NCI-H1930 (cell line): ENCODE measurements at places on chromosomes 13 and 19.

GRCh38 chr13:28671126-28671792 lies 12.3 kb downstream of the POMP start:
- DNase-seq = no peak

DNA sequence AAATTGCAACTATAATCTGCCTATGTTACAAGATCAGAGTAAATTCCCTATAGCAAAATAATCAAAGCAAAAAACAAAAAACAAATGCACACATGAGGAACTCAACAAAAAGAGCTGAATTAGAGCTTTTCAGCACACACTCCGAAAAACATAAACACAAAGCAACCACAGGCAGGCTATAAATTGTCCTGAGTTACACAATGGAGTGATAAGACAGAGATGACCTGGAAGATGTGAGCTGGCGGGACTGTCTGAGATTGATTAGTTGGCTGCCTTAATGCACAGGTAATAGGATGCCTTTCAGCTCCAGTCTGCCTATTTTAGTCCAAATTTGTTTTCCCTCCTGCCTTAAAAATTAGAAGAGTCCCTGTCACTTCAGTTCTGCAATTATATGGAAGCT lies 159.0 kb upstream of the FNDC3A start:
- DNase-seq = no peak

GRCh38 chr19:1901940-1902404 lies 3.2 kb upstream of the ADAT3 start:
- no peak for DNase-seq

DNA sequence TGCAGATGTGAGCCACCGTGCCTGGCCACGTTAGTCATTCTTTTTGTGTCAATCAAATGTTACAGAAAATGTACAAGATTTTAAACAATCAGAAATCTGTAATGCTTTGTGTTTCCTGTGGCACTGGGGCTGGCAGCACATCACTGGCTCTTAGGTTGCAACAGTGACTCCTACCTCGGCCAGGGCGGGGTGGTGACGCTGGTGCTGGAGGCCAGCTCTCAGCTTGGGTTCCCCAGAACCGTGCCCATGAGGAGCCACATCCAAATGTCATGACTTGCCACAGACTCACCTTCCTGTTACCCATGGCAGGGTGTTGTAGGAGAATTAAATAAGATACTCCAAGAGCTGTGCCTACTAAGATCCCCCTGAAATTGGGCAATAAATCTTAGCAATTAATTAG lies 161.7 kb downstream of the TEX29 start:
- no peak for DNase-seq

- DNase-seq = no peak
These were observed at the start of gene SLC27A5 for GRCh38 chr19:58511353-58512208. SLC27A5 (minus strand) TSS chr19:58511992; CDS start chr19:58511955, 37 bp downstream.

- no peak for DNase-seq
These were observed 122.5 kb downstream of the STK24 start for GRCh38 chr13:98454389-98454881.

GRCh38 chr19:44050740-44051649 lies 841 bp upstream of the ZNF223 start:
- DNase-seq = peak; percentile 73

GRCh38 chr13:99056381-99057014 lies 78.6 kb upstream of the DOCK9 start:
- no peak for DNase-seq

DNA sequence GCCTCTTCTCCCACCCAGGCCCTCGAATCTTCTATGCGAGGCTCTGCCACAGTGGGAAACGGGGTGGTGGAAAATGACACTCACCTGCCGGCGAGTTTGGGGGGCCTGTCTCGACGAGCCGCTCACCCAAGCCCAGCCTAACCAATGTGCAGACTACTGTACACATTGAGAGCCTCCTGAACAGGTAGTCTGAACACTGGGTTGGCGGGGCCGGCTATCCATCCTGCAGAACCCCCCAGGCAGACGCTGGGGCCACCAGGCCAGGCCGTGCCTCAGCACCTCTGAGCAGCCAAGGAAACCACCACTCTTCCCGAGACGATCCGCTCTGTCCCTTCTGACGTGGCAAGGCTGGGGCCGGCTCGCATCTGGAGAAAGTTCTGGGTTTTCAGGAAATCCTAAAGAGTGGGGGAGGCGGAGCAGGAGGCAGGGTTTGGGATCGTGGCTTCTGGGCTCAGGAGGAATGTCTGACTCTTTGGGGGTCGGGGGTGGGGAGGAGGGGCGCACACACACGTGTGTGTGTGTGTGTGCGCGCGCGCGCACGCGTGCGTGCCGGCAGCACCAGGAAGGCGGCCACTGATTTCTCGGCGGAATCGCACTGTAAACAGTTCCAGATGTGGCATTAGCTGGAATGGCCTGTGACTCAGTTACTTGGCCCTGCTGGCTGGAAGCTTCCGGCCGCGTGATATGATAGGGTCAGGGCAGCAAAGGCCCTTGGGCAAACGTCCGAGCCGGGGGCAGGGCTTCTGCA lies 18.5 kb downstream of the TMED1 start:
- no peak for DNase-seq

GRCh38 chr19:17784201-17785008 lies 10.5 kb upstream of the B3GNT3 start:
- peak; percentile 32 for DNase-seq
